ENCODE measurements at places on chromosomes 7 and 10. TPM values are rescaled to one million over a fixed set of nuclear protein-coding genes. Genes with fewer than 3 reads are reported as not detected.
A peak's percentile ranks its signal among the peaks of the same experiment; 100 is the strongest.

Gene PSTK
- 3.0 TPM for total RNA-seq

Gene ZNF3
- total RNA-seq = 10.0 TPM

Gene FBXL13
- total RNA-seq = 0.16 TPM

Gene PILRA
- 1.4 TPM for total RNA-seq

Gene CALHM3
- not detected for total RNA-seq

Gene LRRC17
- 0.99 TPM for total RNA-seq

- no peak for DNase-seq
- no peak overlapping the region for H3K27ac ChIP-seq
- no peaks in the 10 kb centered on the region for H3K36me3 ChIP-seq
- H3K4me1 ChIP-seq = no peaks in the 10 kb centered on the region
Measured at GRCh38 chr10:98492763-98493162, 46.0 kb upstream of the HPS1 start.

DNA sequence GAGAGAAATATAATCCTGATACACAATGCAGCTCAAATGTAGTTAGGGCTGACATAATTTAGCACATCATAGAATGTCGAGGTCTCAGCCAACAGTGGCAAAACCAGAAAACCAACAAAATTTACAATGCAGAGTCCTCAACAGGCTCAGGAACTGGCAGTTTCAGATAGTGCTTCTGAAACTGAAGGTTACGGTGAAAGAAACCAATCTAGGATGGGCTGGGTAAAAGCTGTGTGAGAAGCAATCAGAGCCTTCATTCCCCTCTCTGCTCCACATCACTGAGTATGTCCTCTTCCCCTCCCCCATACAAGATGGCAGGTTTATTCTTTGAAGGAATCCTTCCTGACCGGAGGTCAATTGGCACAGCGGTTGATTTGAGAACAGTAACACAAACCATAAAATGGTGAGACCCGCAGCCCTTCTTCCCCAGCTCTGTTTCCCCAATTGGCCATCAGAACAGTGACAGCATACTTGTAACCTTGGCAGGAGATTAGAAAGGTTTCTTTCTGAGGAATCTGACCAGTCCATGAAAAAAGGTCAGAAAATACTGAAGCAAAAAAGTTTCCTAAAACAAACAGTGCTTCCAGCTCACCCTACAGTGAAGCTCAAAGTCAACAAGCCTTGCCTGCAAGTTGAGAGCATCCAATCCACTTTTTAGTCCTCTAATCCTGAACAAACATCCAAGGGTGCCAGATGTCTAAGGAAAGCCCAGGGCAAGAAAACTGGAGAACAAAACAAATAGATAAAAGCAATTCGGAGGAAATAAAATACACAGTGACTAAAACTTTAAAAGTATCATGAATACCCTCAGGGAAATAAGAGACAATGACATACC, 53.9 kb upstream of the IL6 start:
- no peaks in the 10 kb centered on the region for H3K4me1 ChIP-seq
- no peaks in the 10 kb centered on the region for H3K36me3 ChIP-seq
- H3K4me3 ChIP-seq = no peak overlapping the region

- H3K27ac ChIP-seq = no peak overlapping the region
- no peaks in the 10 kb centered on the region for H3K36me3 ChIP-seq
- no peaks in the 10 kb centered on the region for H3K4me1 ChIP-seq
- no peak for DNase-seq
- no peaks in the 10 kb centered on the region for H3K27me3 ChIP-seq
Measured at GRCh38 chr10:60123172-60123571, 216.8 kb upstream of the CCDC6 start.

DNA sequence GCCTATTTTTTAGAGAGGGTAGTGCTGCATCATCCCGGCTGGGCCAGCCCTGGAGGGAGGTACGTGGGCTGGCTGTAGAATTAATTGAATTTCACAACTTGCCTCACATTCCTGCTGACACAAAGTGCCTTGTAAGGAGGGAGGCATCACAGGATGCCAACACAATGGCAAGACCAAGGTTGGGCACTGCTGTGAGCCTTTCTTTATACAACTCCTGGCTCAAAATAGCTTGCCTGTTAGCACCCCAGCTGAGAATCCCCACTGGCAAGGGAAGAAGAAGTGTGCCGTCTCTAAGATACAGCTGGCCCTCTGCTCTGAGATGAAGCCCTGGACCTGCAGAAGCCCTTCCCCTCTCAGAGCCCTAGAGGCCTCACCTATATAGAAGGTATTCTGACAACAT, 873.9 kb downstream of the GRID1 start:
- no peak overlapping the region for H3K27ac ChIP-seq
- H3K4me3 ChIP-seq = no peak overlapping the region
- H3K27me3 ChIP-seq = no peaks in the 10 kb centered on the region
- no peaks in the 10 kb centered on the region for H3K36me3 ChIP-seq

DNA sequence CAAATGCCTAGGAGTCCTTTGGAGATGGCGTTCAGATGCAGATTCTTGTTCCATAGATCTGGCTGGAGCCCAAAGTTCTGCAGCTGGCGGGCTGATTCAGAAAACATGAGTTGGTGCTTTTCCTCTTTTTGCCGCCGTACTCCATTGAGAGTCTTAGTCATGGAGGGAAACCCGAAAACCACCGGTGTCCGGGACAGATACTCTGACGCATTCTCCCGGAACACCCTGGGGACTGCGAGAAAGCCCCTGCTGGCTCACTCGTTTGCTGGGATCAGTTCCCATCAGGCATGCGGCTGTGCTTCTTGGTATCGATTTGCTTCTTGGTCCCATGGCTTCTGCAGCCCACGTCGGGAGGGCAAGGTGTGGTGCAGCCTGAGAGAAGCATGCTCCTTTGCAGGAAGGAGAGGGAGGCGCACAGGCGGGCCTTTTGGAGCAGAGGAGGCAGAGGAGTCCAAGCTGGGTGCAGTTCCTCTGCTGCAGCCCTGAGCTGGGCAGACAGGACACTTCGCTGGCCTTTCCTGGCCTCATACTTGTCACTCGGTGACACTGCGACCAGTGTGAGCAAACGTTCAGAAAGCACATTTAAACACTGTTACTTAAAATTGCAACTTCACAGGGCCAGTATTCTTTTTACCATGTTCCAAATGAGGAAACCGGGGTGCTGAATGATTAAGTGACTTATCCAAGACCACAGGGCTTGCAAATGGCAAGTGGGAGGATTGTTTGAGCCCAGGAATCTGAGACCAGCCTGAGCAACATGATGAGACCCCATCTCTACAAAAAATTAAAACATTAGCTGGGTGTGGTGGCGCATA, 30.6 kb upstream of the PFKFB3 start:
- no peaks in the 10 kb centered on the region for H3K36me3 ChIP-seq
- H3K4me1 ChIP-seq = no peaks in the 10 kb centered on the region
- no peaks in the 10 kb centered on the region for H3K27me3 ChIP-seq
- no peak for DNase-seq
- no peak overlapping the region for H3K27ac ChIP-seq

GRCh38 chr7:135877805-135878204, 99.4 kb downstream of the MTPN start:
- no peaks in the 10 kb centered on the region for H3K4me1 ChIP-seq
- no peaks in the 10 kb centered on the region for H3K27me3 ChIP-seq
- H3K27ac ChIP-seq = no peak overlapping the region
- no peak overlapping the region for H3K4me3 ChIP-seq

GRCh38 chr10:63757067-63757466, 235.9 kb downstream of the REEP3 start:
- no peak overlapping the region for H3K27ac ChIP-seq
- H3K4me3 ChIP-seq = no peak overlapping the region
- H3K27me3 ChIP-seq = no peaks in the 10 kb centered on the region
- DNase-seq = no peak
- no peaks in the 10 kb centered on the region for H3K4me1 ChIP-seq
- no peaks in the 10 kb centered on the region for H3K36me3 ChIP-seq

DNA sequence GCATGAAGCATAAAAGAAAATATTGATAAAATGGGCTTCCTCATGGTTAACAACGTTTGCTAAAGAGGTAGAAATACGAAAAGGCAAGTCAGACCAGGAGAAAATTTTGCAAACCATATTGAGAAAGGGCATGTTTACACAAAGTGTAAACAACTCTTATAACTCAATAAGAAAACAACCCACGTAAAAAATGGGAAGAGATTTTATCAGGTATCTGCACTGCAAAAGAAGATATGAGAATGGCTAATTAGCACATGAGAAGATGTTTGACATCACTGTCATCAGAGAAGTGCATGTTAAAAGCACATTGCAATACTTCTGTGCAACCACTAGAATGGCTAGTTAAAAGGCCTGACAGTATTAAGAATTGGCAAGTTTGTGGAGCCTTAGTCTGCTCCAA, 99.5 kb downstream of the VPS50 start:
- no peak overlapping the region for H3K27ac ChIP-seq
- H3K36me3 ChIP-seq = no peaks in the 10 kb centered on the region
- no peaks in the 10 kb centered on the region for H3K27me3 ChIP-seq
- no peaks in the 10 kb centered on the region for H3K4me1 ChIP-seq

DNA sequence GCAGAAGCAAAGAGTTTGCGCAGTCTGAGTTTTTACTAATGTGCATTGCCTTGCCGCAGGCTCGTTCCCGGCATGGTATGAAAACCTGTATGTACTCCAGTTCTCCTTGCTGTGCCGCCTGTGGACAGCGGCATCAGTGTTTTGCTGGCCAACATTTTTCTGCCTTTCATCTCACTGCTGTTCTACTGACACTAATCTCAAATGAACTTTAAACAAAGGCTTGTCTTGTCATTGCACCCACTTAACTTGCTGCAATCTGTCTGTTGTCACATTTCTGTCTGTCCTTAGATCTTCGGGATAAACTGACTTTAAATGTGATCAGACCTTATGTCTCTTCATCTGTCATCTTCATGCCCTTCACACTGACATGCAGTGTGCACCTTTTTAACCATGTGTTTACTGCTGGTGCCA, 71.7 kb upstream of the ZNRF2 start:
- H3K27me3 ChIP-seq = no peaks in the 10 kb centered on the region
- no peak overlapping the region for H3K27ac ChIP-seq
- H3K36me3 ChIP-seq = no peaks in the 10 kb centered on the region
- no peak for DNase-seq
- no peak overlapping the region for H3K4me3 ChIP-seq

DNA sequence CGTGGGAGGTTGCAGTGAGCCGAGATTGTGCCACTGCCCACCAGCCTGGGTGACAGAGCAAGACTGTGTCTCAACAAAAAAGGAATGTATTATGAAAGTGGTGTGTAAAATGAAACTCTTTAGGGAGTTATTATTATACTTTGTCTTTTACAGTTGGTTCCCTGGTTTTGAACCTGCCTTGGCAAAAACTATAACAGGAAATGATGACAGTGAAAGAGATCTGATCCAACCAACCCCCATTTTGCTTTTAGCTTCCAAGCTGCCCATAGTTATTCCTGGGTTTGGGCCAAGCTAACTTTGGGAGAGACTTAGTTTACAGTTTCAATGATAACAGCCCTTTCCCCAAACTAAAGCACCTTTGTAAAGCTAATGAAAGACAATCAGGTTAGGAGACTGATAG, 34.1 kb upstream of the NMT2 start:
- no peaks in the 10 kb centered on the region for H3K4me1 ChIP-seq
- no peak for DNase-seq
- no peaks in the 10 kb centered on the region for H3K27me3 ChIP-seq
- no peak overlapping the region for H3K27ac ChIP-seq
- no peak overlapping the region for H3K4me3 ChIP-seq

DNA sequence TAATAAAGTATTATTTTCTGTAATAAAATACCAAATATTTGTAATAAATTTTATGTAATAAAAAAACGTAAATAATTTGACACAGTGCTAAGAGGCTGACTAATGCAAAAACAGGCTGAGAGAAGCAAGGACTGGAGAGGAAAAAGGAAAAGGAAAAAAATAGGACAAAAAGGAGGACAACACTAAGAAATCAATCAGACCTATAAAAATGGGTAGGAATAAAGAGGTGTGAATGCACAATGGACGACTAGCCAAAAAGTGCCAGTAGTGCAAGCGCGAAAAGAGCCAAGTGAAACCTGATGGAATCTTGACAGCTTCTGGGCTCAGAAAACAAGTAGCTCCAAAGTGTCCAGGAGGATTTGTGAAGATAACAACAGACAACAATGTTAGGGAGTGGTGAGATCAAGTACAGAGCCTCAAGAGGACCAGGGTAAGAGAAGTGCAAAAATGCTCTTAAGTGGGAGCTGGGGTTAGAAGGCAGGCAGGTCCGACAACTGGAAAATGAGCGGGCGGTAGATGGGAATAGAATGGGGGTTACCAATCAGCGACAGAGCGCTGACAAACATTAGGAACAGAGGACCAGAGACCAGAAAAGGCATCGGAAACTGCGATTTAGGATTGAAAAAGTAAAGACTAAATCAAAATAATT, 1.2 kb downstream of the BRAF start:
- H3K27ac ChIP-seq = peak overlapping the region; percentile 96
- H3K4me1 ChIP-seq = peaks cover 33% of the 10 kb centered on the region
- no peak for DNase-seq

DNA sequence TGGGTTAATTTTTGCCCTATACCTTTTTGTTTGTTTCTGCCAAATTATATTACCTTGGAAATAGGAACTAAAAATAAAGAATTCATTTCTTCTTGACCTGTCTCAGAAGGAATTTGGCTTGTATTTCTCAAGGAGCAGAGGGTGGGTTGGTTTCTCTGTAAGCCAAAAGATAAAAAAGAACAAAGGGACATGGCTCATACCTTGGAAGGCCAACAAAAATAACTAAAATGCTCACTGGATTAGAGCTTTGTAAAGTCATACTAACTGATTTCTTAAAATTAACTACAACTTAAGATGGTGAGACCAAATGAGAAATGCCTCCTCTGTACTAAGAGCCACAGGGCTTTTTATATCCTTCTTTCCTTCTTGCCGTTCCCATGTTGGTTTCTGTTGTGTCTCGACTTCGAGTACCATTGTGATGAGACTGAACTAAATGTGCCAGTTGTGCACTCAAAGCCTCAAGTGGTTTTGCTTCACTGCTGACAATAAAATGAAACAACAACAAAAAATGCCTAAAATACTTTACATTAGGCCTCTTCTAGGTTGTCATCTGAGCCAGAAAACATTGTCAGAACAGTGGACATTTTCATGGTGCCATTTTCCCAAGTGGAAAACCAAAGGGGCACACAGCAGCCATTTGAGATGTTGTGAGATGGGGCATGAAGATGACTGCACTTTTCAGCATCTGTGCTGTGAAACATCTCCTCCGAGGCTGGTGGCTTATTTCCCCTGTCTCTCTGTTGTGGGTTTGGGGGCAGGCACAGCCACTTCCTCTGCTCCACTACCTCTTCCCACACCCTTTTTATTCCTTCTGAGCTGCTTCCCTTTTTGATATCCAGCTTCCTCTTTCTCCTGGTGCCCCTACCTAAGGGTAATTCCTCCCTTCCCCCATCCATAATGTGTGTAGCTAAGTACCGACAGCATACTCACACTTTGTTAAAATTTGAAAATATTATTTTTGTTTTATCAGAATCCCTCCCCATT, 51.8 kb upstream of the AGR3 start:
- no peak overlapping the region for H3K4me3 ChIP-seq
- no peaks in the 10 kb centered on the region for H3K36me3 ChIP-seq
- DNase-seq = no peak
- no peaks in the 10 kb centered on the region for H3K27me3 ChIP-seq
- no peaks in the 10 kb centered on the region for H3K4me1 ChIP-seq

DNA sequence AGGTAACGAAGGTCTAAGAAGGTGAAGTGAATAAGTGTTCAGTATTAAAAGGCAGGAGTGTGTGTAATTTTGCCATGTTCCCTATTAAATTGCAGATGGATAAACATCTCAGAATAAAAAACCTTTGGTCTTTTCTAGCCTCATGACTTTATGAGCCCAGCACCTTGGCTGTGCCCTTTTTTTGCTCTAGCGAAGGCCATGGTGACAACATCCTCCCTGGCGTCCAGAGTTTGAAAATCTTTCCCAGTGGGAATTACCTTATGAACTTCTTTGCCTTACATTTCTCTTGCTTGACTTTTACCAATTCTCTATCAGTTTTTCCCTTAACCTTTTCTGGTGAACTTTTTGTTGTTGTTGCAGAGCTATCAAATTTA, 368.2 kb upstream of the BMPER start:
- no peak overlapping the region for H3K27ac ChIP-seq
- H3K27me3 ChIP-seq = no peaks in the 10 kb centered on the region
- no peaks in the 10 kb centered on the region for H3K36me3 ChIP-seq
- DNase-seq = no peak
